ENCODE measurements at places on chromosomes 5 and 9.
A peak's percentile ranks its signal among the peaks of the same experiment; 100 is the strongest.

- DNase-seq: no peak
These were observed 113.8 kb downstream of the RPS23 start for GRCh38 chr5:82164176-82164976.

- no peak for DNase-seq
These were observed 145.7 kb upstream of the KLF4 start for GRCh38 chr9:107635101-107635802.

DNA sequence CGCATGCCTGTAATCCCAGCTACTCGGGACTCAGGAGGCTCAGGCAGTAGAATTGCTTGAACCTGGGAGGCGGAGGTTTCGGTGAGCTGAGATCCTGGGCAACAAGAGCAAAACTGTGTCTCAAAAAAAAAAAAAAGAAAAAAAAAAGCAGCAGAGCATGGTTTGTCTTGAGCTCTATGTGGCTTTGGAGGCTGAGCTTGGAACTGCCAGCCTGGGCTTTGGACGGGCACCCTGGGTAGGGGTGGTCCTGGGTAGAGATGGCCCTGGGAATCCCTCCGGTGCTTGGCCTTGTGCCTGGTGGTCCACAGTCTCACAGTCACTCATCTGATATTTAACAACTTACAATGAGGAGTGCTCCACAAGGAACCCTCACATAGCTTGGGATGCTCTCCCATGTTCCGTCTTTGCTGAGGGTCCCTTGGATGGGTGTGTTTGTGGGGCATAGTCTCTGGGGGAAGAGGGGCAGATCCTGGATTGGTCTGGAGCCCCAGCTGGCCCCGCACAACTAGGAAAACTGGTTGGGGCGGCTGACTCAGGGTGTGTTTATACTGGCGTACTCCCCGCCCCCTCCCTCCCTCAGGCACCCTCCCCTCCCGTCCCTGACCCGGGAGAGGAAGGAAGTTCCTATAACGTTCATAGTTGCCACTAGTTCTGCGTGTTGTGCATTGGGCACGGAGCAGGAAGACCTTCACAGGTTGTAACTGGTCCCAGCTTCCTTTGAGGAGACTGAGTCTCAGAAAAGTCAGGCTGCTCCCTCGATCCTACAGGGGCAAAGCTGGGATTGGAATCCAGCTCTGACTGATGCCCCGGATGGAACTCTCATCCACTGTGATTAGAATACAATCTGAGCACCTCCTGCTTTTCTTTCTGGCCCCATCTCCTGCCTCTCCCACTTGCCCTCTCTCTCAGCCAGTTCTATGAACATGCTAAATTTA, 11.2 kb downstream of the IER5L start:
- DNase-seq: no peak

DNA sequence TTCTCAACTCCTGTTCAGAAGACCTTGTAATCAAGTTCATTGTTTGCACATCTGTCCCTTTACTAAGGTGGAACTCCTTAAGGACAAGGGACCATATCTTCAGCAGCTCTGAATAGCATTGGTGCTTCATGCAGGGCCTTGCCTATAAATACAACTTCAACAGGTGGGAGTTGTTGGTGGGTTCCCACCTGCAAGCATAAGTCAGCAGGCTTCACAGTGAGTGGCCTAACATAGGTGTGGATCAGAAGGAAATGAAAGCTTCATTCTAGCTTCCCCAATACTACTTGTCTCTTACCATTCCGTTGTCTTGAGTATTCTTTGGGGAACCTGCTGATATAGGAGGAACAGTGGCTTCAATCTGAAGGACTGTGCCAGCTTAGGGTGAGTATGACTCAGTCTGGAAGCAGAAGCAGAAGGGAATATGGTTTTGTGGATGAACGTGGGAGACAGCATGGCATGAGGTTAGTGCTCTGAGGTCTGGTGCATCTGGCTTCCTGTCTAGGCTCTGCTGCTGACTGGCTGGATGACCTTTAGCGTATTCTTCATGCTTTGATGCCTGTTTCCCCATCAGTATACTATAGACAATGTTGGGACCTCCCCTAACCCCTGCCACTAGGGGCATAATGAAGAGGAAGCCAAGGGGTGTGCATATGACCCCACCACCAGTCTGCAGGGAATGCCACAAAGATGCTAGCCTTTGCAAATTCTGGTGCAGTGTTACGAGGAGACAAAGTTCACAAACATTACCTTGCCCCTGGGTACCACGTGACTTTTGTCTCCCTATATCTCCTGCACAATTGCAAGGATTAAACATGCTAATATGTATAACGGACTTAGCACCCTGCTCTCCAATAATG, 192.3 kb downstream of the PALM2AKAP2 start:
- DNase-seq: no peak

DNA sequence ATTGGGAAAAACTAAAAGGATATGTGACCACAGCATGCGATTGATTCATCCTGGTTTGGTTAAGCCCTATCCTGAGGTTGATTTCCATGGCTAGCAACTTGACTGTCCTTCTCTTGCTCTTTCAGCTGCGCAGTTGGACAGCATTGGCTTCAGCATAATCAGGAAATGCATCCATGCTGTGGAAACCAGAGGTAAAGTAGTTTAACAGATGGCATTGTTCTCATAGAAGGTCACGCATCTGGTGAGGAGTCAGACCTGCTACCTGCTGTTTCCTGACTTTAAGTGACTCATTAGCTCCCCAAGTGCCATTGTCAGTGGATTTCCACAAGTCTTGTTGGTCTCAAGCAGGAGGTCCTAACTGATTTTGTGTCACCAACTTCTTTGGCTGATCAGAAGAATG, 266.9 kb downstream of the ARHGAP26 start:
- DNase-seq: no peak

DNA sequence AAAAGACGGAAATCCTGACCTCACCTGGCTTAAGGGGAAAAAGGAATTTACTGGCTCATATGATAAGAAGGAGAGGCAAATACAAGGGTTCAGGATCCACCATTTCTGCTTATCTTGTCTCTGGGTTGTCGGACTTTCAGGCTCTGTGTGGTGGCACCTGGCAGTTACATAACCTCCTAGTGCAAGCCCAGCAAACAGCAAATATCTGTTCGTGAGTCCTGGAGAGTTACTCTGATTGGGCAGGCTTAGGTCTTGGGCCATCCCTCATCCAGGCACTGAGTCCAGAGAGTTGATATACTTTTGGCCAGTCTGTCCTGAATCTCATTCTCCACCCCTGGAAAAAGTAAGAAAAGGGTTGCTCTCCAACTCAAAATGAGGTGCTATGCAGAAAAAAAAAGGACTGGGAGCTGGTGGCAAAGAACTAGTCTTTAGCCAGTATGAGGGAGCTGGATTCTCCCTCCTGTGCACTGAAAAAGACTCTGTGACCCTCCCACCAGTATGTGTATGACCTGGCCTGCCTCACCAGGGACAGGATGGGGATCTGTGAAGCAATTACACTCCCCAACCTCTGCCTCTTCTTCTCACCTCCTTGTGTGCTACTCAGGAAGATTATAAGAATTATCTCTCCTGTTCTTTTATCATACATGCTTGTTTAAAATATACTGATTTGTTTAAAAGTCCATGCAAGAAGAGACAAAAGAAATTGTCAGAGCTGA, 282.9 kb downstream of the ARHGAP26 start:
- no peak for DNase-seq

DNA sequence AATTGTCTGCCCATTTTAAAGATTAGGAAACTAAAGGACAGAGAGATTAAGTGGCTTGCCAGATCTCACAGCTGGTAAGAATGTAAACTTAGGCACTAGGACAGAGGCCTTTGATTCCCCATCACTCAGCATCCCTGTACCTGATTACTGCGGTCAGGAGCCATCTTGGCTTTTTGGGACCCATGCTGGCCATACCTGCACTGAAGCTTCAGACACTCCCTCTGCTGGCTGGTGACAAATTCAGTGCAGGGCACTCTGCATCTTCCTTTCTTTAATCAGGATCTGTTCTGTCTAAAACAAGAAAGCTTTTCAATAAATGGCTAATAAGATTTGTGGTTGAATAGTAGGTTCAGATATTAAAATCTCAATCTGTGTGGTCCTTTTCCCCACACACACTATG, 215.5 kb upstream of the RORB start:
- no peak for DNase-seq

- DNase-seq: no peak
These were observed 29.0 kb downstream of the HK3 start for GRCh38 chr5:176870110-176870591.

DNA sequence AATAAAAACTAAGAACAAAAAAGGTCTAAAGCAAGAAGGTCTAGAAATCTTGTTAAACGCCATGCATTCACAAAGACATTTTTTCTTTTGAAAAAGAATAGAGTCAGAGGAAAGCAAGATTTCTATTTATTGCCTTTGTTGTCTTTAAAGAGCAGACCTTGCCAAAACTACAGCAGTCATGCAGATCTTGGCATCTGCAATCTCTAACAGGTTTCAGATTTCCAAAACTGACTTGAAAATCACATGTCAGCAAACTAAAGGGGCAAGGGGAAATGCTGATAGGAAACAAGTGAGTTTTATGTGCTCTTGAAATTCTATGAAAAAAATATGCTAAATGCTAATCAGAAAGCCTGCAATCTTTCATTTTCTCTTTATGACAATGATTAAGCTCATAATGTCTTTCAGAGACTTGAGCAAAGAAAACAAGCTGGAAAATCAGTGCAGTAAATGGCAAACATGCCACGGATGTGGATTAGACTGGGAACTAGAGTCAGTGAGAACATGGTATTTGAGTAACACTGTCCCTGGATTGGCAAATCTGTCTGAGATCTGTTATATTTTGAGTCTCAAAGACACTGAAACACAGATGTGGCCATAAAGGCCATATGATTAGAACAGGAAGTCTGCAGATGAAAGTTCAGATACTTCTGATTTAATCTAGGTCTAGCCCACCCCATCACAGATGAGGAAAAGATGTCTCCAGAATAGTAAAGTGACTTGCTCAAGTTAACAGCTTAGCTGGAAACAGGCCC, 361.4 kb upstream of the RPS23 start:
- no peak for DNase-seq

- no peak for DNase-seq
These were observed 306.2 kb downstream of the SEMA5A start for GRCh38 chr5:9239626-9240025.

DNA sequence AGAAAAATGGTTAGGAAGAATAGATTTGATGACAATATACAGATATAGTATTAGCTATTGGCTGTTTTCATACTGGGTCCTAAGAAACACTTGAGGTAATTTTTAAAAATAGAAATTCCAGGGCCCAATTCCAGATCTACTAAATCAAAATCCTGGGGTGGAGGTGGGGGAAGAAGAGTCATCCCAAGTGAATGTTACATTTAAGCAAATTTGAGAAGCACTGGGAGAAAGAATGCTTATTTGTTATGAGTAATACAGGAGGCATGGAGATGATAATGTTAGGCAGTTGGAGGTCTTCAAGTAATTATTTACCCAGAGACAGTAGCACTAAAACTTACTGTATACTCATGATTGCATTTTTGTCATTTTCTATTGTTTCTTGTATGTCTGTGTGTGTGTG, 93.0 kb upstream of the DAB2 start:
- no peak for DNase-seq

DNA sequence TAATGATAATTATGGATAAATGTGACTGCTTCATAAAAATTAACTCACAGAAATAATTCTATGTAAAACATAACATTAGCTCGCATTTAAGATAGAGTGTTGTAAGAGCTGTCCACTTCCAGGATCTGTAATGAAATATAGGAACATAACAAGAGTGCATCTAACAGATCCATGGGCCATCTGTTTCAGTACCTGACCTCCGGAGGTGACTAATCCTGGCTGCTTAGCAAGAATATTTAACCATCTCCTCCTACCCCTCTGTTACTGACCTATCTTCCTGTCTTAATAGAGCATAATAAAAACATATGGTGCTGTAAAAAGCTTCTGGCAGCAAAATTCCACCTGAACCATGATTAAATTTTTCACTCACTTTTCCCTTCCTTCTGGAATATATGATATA, 7.1 kb downstream of the PLCXD3 start:
- no peak for DNase-seq

DNA sequence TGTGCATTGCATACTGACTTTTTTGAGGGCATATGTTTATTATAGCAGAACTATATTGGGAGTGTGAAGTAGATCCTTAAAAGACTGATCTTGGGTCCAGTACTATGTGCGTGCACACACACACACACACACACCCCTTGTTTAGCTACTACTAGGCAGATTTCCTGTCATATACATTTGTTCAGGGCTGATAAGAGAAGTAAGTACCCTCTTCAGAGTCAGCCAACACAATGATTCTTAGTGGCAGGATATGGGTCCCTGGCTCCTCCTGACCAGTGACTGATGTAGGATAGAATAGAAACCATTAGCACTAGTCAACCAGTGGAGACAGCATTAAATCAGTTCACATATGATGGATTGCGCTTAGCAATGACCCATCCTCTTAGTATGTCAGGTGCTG, 76.2 kb upstream of the MIER3 start:
- DNase-seq: no peak

DNA sequence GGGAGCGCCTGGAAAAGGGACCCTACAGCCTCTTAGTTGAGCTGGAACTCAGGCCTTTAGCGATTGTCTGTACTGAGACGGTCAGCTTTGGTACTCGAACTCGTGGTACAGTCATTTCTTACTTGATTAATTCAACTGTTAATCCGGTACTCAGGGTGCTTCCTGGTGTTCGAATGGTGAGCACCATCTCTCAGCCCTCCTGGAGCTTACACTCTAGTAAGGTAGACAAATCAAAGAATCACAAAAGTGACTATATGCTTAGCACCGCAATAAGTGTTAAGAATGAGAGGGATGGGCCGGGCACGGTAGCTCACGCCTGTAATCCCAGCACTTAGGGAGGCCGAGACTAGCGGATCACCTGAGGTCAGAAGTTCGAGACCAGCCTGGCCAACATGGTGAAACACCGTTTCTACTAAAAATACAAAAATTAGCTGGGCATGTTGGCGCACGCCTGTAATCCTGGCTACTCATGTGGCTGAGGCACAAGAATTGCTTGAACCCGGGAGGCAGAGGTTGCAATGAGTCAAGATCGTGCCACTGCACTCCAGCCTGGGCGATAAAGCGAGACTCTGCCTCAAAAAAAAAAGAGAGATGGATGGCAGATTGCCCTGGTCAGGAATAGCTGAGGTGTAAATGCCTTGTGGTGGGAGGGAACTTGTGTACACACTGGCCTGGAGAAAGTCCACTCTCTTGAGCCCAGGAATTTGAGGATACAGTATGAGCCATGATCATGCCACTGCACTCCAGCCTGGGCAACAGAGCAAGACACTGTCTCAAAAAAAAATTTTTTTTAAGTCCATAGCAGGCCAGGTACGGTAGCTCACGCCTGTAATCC, 981 bp downstream of the TCOF1 start:
- no peak for DNase-seq

DNA sequence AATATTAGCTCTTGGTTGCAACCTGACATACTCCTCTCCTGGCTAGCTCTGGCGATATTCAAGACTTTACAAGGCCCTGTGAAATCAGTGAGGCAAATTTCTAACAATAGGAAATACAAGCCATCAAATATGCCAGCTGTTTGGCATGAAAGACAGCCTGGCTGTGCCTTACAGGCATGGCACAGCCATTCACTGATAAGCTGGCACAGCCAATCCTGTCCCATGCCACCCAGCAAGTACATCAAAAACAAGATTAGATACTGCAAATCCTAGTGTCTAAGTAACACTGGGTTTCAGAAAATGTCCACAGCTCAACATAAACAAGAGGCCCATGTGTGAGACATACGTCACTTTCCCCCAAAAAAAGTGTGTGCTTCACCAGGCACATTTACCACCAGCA, 1045.8 kb upstream of the DMAC1 start:
- no peak for DNase-seq

- DNase-seq: peak; percentile 67
These were observed 18.3 kb upstream of the MLLT3 start for GRCh38 chr9:20640331-20641187.
